ENCODE measurements at places on chromosomes 13 and 19. TPM values are rescaled to one million over a fixed set of nuclear protein-coding genes. Genes with fewer than 3 reads are reported as not detected.

Gene POLR1G
- 8.9 TPM for total RNA-seq

Gene LILRB2
- total RNA-seq = not detected

Gene RFPL4A
- not detected for total RNA-seq

Gene PEG3
- not detected for total RNA-seq

Gene SLC25A42
- 18.7 TPM for total RNA-seq

Gene RGS9BP
- total RNA-seq = 0.79 TPM

Gene RXFP2
- total RNA-seq = not detected

DNA sequence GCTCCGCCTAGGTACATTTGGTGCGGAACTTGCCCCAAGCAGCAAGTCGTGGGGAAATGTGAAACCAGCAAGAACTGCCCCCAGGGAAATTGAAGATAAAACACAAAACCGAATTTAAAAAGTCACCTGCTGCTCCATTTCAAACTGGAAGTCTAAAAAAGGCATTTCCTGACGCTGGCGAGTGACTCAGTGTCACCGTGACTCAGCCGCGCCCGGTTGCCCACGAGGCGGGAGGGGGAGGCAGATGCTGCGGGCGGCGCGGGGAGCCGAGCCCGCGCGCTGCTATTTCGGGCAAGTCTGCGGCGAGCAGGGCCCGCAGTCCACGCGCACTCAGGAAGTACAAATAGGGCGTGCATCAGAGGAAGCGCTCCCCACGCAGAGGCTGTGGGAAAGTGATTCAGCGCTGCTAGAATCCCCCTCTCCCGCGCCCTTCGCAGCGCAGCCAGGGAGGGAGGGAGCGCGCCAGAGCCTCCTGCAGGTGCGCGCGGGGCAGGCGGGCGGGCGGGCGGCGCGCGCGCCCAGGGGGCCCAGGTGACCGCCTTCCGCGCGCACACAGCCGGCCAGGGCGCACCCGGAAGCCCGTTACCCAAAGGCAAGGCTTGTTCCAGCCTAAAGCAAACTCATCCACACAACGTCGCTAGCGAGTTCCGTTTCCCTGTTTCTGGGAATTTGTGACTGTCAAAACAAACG, 168.8 kb downstream of the COL4A1 start:
- peak overlapping the region; percentile 74 for H3K4me3 ChIP-seq
- H3K27ac ChIP-seq = peak overlapping the region; percentile 16
- H3K36me3 ChIP-seq = no peaks in the 10 kb centered on the region
- peaks cover 8% of the 10 kb centered on the region for H3K4me1 ChIP-seq
- peak; percentile 79 for DNase-seq
- peaks cover 53% of the 10 kb centered on the region for H3K27me3 ChIP-seq

DNA sequence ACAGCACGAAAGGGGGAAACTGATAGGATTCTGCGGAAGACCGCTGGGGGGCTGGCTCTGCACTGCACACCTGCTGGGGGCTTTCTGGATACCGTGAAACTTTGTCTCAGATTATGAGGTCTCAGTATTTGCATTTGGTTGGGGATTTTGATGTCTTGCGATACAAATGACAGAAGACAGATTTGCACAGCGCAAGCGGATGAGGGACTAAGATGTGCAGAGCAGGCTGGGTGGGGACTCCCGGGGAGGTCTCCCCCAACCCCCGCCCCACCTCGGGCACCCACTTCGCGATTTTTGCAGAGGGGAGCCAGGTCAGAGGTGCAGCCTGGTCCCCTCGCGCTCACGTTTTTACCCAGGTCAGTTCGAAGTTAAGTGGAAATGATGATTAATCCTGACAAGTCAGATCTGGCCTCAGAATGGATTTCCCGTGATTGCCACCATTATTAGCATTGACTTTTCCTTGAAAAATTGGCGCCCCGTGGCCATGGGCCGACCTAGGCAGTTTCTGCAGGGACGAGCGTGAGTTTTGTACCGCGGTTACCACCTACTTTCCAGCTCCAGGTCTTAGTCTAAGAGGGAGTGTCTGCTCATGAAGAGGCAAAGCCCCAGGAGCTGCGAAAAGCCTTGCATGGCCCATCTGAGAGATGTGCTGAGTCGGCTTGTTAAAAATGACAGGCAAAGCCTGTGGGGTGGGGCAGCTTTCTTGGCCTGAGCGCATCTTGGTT, 1.3 kb upstream of the GJB2 start:
- H3K4me1 ChIP-seq = peaks cover 26% of the 10 kb centered on the region
- no peak for DNase-seq
- no peak overlapping the region for H3K27ac ChIP-seq

- peak; percentile 44 for DNase-seq
- peaks cover 22% of the 10 kb centered on the region for H3K4me1 ChIP-seq
- no peaks in the 10 kb centered on the region for H3K36me3 ChIP-seq
- H3K4me3 ChIP-seq = no peak overlapping the region
- peak overlapping the region; percentile 28 for H3K27ac ChIP-seq
These were observed 55.5 kb upstream of the URI1 start for GRCh38 chr19:29886586-29886985.

GRCh38 chr19:6802336-6803035, 30.0 kb downstream of the VAV1 start:
- peak; percentile 89 for DNase-seq
- peaks cover 49% of the 10 kb centered on the region for H3K4me1 ChIP-seq
- H3K27me3 ChIP-seq = no peaks in the 10 kb centered on the region
- H3K27ac ChIP-seq = peak overlapping the region; percentile 90

GRCh38 chr13:47397739-47398138, 500.9 kb upstream of the HTR2A start:
- H3K4me3 ChIP-seq = no peak overlapping the region
- H3K36me3 ChIP-seq = no peaks in the 10 kb centered on the region
- DNase-seq = no peak
- no peaks in the 10 kb centered on the region for H3K27me3 ChIP-seq

- no peak for DNase-seq
- no peak overlapping the region for H3K4me3 ChIP-seq
- no peaks in the 10 kb centered on the region for H3K4me1 ChIP-seq
- H3K27ac ChIP-seq = no peak overlapping the region
- H3K27me3 ChIP-seq = peaks cover 6% of the 10 kb centered on the region
- H3K36me3 ChIP-seq = no peaks in the 10 kb centered on the region
These were observed 96.2 kb downstream of the LHFPL6 start for GRCh38 chr13:39506559-39507390.

DNA sequence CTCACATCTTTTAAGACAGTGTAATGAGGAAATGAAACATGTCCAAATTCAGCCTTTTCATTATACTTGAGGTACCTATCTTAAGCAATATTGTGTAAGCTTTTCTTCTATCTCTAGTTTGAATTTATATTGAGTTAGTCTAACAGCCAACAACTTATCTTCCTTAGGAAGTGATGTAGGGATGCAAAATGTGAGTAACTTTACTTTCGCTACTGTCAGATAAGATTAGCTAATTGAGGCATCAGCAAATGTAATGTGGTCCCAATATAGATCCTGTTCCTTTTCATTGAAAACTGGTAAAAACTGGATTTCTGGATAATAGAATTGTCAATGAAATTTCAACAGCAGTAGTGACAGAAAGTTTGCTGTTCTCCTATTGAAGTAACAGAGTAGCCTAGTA, 902.2 kb downstream of the GPC5 start:
- H3K27me3 ChIP-seq = no peaks in the 10 kb centered on the region
- H3K4me3 ChIP-seq = no peak overlapping the region
- no peak overlapping the region for H3K27ac ChIP-seq
- no peaks in the 10 kb centered on the region for H3K4me1 ChIP-seq
- H3K36me3 ChIP-seq = no peaks in the 10 kb centered on the region
- no peak for DNase-seq

- DNase-seq = no peak
- no peak overlapping the region for H3K4me3 ChIP-seq
- H3K27ac ChIP-seq = no peak overlapping the region
- no peaks in the 10 kb centered on the region for H3K27me3 ChIP-seq
- no peaks in the 10 kb centered on the region for H3K4me1 ChIP-seq
- no peaks in the 10 kb centered on the region for H3K36me3 ChIP-seq
These were observed 1074.1 kb upstream of the PCDH20 start for GRCh38 chr13:62489731-62490130.

- H3K27ac ChIP-seq = no peak overlapping the region
- H3K36me3 ChIP-seq = no peaks in the 10 kb centered on the region
- H3K4me3 ChIP-seq = no peak overlapping the region
- DNase-seq = no peak
These were observed 1.2 kb downstream of the PRKCG start for GRCh38 chr19:53883231-53883661.

DNA sequence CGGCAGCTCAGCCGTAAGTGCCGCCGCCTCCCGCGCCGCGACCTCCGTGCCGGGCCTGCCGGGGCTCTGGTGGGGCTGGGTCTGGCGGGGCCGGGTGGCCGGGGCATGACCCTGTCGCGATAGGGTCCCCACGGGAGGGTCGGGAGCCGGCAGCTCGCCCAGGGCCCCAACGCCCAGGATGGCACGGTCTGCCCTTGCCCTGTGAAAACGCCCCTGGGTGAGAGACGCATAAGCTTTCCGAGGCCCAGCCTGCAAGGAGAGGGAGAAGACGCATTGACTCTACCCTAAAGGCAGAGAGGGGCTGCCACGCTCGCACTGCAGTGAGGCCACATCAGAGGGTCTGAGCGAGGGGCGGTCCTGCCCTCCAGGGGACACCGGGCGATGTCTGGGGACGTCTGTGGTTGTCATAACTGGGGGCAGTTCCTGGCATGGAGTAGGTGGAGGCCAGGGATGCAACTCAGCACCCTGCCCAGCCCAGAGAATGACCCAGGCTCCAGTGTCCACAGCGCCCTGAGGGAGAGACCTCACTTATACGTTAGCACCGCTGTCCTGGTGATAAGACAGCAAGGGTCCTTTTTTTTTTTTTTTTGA, 539 bp downstream of the ZNF554 start:
- peak overlapping the region; percentile 76 for H3K4me3 ChIP-seq
- no peaks in the 10 kb centered on the region for H3K27me3 ChIP-seq
- H3K27ac ChIP-seq = no peak overlapping the region
- DNase-seq = no peak

- no peaks in the 10 kb centered on the region for H3K36me3 ChIP-seq
- no peak overlapping the region for H3K4me3 ChIP-seq
- no peaks in the 10 kb centered on the region for H3K4me1 ChIP-seq
- no peak overlapping the region for H3K27ac ChIP-seq
- no peaks in the 10 kb centered on the region for H3K27me3 ChIP-seq
These were observed 776.9 kb downstream of the GPC5 start for GRCh38 chr13:92175330-92175729.

DNA sequence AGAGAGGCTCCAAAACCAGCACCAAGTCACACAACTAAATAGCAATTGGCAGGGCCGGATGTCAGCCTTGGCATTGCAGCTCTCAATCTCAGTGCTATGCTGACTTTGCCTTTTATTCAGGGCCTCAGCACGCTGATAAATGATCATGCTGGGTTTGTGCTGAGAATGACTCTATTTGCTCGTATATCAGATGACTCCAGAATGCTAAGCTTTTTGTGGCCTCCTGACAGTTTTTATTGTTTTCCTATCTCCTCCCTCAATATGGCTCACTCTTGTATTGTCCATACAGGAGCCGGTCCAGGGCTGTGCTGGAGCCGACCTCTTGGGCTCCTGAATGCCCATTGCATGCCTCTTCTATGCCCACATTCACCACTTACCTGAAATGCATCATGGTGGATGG, 211.0 kb downstream of the EFNB2 start:
- H3K36me3 ChIP-seq = no peaks in the 10 kb centered on the region
- H3K27me3 ChIP-seq = no peaks in the 10 kb centered on the region
- H3K4me1 ChIP-seq = no peaks in the 10 kb centered on the region
- no peak overlapping the region for H3K4me3 ChIP-seq
- H3K27ac ChIP-seq = no peak overlapping the region
- no peak for DNase-seq

- H3K27ac ChIP-seq = no peak overlapping the region
- peaks cover 52% of the 10 kb centered on the region for H3K27me3 ChIP-seq
- DNase-seq = no peak
These were observed 67.7 kb upstream of the STARD13 start for GRCh38 chr13:33353210-33353609.

DNA sequence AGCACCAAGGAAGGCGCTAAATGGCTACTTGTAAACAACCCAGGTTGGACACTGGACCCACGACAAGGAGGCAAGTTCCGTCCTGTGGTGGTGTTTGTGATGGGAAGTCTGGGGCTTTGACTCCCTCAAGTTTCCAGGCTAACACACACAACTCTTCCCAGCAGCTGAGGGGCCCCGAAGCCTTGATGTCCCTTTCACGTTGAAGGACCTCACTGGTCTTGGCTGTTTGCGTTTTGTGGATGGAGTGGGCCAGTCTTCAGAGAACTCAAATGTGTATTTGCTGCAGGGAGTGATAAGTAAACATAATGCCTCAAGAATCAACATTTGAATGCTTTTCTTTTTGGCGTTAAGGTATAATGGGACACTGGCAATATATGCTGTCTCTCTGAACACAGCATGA, 199.2 kb downstream of the TM9SF2 start:
- H3K27ac ChIP-seq = no peak overlapping the region
- no peaks in the 10 kb centered on the region for H3K36me3 ChIP-seq
- H3K27me3 ChIP-seq = no peaks in the 10 kb centered on the region
- H3K4me3 ChIP-seq = no peak overlapping the region

DNA sequence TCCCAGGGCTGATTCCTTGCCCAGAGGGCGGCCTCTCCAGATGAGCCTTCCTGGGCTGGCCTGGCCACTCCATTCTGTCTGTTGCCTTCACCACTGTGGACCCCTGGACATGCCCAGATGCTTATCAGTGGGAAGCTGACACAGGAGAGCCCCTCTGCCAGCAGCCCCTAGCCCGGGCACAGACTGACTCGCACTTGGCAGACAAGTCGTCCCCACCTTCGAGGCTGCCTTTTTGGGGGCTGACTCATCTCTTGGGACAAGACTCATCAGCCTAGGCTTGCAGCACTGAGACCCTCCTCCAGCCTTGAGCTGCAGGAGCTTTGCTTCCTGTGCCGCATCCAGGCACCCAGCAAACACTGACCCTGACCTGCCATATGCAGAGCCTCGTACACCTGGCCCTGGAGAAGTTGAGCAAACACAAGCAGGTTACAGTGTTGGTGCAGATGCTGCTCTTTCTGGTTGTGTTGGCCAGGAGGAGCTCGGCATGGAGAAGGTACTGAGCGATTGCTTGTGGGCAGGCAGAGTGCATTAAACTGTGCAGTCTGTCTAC, 8.1 kb downstream of the CHST8 start:
- no peak overlapping the region for H3K27ac ChIP-seq
- peaks cover 3% of the 10 kb centered on the region for H3K27me3 ChIP-seq
- H3K36me3 ChIP-seq = no peaks in the 10 kb centered on the region
- DNase-seq = no peak

DNA sequence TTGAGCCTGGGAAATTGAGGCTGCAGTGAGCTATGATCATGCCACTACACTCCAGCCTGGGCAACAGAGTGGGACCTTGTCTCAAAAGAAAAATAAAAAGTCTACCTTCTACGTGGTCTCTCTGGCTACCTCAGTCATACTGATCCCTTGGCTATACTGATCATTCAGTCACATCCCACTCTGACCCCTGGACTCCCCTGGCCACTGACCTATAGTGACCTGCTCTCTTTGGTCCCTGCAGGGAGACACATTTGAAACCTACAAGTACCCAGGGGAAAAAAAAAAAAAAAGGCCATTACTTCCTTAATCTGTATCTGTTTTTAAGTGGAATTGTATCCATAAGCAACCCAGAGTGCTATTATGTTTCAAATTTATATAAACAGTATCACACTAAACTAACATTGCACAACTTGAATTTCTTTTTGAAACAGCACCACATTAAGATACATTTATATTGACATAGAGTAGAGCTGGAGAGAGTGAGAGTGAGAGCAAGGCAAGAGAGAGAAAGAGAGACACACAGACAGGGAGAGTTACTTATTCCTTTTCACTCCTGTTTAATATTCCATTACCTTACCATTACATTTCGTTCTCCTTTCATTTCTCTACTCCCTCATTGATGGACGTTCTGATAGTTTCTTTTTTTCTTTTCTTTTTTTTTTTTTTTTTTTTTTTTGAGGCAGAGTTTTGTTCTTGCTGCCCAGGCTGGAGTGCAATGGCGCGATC, 23.7 kb upstream of the CERS4 start:
- no peaks in the 10 kb centered on the region for H3K36me3 ChIP-seq

GRCh38 chr13:77384999-77385398, 58.1 kb upstream of the MYCBP2 start:
- H3K36me3 ChIP-seq = no peaks in the 10 kb centered on the region
- no peak overlapping the region for H3K4me3 ChIP-seq
- no peak for DNase-seq

Data from activated CD8-positive, alpha-beta memory T cell treated with anti-CD3 and anti-CD28 coated beads, Interleukin-2, amount 10 ng/mL, durations not matched to agents 7 days and 5 days (primary cell).